Suppressor macrophage (primary cell): ENCODE measurements at places on chromosomes 5 and 9.
A peak's percentile ranks its signal among the peaks of the same experiment; 100 is the strongest.

DNA sequence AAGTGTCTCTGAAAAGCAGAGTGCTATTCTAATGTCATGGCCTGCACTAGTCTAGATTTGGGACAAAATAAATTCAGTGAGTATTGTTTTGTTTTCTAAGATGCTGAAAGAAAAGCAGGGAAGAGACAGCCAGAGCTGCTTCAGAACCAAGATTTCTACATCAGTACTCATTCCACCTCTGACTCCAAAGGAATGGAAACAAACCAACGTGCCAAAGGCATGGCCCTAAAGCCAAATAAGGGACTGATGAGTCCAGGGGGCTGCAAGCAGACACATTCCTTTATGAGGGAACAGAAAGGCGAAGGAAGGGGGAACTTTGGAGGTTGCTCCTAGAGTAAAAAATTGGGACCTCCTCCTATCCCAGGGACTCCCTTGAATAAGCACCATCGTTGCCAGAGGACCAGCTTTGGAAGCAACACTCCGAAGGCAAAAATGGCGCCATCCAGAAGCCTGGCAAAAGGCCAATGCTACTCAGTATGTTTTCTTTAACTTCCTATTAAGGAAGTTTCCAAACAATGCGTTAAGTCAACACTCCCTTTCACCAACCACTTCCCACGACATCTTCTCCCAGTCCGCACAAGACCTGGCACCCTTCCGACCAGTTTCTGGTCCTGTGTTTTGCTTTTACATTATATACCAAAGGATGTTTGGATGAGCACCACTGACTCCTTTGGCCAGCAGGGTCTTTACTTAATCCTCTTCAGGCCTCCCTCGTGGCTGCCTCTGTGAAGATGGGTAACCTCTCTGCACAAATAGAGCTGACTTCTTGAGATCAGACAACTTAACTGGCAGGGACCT lies 31.6 kb downstream of the ADAM19 start:
- peak; percentile 39 for DNase-seq

GRCh38 chr5:180193749-180194375 lies 15.1 kb downstream of the RASGEF1C start:
- no peak for DNase-seq

- no peak for DNase-seq
Measured at GRCh38 chr5:119726544-119726943, 97.2 kb downstream of the FAM170A start.

DNA sequence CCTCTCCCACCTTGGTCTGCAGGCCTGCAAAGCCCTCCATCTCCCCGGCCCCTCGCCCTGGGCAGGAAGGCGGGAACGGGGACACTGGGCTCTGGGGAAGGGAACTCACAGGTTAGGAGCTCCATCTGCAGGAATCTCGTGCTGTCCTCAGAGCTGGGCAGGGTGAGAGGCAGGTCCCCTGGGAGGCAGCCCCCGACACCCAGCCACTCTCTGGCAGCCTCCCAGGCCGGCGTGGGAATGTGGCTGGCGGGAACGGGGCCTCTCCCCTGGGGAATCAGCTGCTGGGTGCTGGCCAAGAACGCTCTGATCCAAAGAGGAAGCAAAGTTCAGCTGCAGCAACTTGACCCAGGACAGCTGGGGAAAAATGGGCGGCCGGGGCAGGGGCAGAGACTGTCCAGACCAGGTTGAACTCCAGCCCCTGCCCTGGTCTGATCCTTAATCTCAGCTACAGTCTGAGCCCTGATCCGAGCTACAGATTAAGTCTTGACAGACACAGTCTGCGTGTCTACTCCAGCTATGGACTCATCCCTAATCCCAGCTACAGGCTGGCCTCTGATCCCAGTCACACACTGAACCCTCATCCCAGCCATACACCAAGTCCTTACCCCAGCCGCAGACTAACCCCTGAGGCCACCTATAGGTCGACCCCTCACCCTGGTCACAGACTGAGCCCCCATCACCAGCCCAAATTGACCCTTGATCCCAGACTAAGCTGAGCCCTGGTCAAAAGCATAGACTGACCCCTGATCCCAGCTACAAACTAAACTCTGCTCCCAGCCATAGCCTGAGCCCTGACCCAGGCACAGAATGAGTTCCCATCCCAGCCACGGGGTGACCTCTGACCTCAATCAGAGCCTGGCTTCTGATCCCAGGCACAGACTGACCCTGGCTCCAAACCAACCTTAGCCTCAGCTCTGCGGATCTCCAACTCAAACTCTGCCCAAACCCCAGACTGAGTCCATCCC lies 37.3 kb upstream of the EGFL7 start:
- peak; percentile 84 for DNase-seq

- DNase-seq = no peak
Measured at GRCh38 chr5:93497096-93497495, 83.9 kb downstream of the NR2F1-AS1 start.

GRCh38 chr9:79687131-79687447 lies 115.3 kb downstream of the TLE4 start:
- peak; percentile 12 for DNase-seq

DNA sequence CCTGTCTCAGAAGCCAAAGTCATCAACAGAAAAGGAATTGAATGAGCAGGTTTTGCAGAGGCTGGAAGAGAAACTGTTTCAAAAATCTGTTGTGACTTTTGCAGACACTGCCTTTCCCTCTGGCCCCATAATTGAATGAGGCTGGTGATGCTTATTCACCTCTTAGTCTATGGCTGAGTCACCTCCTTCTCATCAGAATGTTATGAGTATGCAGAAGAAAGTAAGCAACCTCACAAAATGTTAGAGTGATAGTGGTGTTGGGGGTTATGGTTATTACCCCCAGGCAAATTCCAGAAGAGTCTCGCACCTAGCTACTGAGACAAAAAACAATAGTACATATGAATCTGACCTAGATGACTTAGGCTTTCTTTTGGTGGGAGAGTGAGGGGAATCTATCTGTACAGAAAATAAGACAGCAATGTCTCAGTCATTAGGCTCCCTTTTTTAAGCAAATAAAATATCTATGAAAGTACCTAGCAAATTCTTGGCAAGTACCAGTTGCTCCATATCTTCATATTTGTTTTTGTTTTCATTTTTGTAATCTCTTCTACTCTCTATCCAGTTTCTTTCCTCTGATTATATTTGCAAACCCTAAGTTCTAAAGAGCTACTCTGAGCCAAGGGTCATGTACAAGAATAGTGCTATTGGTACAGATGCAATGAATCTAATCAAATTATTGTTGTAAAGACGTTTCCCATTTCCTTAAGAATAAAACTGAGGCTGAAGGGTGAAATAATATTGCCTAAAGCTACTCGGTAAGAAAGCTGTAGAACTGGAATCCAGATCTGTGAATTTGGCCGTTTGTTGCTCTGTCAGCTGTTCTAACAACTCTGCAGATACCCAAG lies 498.1 kb upstream of the TNC start:
- no peak for DNase-seq

GRCh38 chr5:67303356-67303755 lies 106.8 kb upstream of the CD180 start:
- no peak for DNase-seq

DNA sequence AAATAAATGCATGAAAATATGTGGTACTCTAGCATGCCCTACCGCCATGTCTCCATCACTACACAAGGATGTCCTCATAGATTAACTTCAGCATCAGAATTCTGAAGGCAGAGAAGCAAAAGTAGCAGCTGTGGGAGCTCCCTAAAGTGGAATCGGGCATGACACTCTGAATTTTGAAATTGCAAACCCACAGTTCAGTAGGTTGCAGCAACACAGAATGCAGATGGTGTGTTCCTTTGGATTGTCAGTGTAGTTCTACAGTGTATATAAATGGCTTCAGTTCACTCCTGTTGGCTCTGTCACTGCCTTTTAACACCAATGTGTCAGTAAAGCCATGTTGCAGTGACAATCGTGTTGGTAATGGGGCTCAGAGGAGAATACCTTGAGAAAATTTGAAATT lies 973.6 kb upstream of the WWC1 start:
- no peak for DNase-seq

DNA sequence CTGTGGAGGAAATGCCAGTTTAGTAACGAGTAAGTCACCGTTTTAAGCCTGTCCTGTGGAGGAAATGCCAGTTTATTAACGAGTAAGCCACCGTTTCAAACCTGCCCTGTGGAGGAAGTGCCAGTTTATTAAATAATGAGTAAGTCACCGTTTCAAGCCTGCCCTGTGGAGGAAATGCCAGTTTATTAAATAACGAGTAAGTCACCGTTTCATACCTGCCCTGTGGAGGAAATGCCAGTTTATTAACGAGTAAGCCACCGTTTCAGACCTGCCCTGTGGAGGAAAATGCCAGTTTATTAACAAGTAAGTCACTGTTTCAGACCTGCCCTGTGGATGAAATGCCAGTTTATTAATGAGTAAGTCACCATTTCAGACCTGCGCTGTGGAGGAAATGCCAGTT lies 18.9 kb upstream of the PDCD6 start:
- DNase-seq = no peak

DNA sequence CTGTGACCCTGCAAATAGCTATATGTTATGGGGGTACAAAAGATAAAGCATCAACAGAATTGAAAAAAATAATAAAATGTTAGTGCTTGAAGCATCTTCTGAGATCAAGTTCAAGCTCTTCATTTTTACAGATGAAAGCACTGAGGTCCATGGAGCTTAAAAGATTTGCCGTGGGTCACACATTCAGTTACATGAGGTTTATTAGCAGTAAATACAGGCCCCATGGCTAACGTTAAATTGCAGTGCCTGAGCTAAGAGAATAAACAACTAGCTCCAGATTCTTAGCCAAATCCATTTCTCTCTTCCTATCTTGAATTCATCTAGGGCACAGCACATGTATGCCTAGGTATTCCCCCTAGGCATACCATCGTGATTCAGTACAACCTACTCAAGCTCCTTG lies 2052.7 kb upstream of the C9orf72 start:
- DNase-seq = no peak

DNA sequence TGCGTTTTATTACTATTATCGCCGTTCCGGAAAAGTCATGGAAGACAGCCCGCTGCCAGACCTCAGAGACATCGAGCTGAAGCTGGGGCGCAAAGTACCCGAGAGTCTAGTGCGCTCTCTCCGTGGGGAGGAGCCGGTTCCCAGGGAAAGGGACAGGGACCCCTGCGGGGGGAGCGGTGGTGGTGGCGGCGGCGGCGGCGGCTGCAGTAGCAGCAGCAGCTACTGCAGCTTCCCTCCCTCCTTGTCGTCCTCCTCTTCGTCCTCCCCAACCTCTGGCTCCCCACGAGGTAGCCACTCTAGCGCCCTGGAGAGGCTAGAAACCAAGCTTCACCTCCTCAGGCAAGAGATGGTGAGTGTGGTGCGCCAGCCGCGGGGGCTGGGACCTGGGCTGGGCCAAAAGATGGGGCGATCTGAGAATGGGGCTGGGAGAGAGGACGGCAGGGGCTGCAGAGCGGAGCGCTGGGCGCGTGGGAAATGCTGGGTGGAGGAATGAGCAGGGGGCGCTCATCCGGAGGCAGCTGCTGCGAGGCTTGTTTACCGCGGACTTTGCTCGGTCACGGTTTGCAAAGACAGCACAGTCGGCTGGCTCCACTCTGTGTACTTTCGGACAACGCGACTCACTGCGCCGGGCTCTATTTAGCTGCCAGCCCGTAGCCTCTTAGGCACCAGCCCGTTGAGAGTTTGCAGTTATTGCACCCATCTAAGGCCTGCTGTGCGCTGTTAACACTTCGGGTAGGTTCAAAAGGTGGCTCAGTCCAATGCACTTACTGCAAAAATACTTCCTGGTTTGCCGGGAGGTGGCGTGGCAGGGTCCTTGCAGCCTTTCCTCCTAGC lies 1.1 kb downstream of the LURAP1L start:
- peak; percentile 20 for DNase-seq

- no peak for DNase-seq
Measured at GRCh38 chr5:127076315-127077129, 3.2 kb upstream of the C5orf63 start.

DNA sequence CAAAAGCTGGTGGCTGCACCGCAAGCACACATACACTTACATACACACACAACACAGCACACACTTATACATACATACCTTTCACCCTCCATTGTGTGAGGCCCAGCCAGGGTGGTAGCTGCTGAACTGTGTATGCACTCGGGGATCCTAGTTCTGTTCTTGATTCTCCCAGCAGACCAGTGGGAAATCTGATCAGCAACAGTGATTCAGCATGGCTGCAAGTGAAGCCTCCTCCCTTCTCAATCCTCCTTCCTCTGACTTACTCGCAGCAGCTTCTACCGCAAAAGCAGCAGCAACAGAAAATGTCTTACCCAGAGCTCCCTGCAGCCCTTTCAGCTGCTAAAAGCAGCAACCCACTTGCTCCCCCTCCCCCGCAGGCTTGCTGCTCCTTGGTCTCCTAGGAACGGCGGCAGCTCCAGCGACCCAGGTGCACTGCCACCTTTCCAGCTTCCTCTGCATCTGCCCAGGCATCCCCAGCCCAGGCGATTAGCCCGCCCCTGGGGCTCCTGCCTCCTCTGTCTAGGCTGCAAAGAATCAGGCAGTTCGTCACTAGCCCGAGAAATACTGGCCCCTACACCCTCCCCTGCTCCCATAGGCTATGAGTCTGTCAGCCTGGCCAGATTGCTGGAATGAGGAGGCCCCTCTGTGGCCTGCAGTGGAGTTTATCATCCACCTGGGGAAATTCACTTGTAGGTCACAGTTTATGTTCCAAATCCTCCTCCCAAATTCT lies at the start of gene KLHL3:
Gene KLHL3, minus strand, starts transcription at position 535 of the 730 bp plus-strand sequence. Its CDS starts 443 bp downstream, at position 92.
- peak; percentile 42 for DNase-seq

GRCh38 chr5:143228597-143229293 lies 174.7 kb downstream of the NR3C1 start:
- DNase-seq = no peak

DNA sequence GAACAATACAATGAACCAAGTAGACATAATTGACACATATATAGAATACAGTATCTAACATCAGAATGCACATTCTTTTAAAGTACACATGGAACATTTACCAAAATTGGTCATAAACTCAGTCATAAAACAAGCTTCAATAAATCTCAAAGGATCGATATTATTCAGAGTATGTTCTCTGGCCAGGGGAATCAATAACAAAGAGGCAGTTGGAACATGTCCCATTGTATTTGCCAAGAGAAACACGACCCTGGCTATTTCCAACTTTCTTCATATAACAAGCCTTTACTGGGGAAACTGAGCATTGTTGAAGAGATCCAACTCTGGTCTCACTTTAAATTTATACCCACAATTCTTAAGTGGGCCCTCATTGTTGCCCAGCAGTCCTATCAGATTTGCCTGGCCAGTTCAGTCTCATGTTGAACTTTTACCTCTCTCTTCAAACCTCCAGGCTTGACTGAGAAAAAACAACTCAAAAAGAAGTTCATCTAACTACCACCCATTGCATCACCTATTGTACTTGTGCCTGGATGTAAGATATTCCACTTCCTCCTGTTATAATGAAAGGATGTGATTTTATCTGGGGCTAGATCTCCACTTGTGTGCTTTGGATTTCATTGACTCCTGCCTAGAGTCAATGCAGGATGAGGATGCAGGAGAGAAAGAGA lies 162.5 kb downstream of the HSPA4 start:
- DNase-seq = no peak

DNA sequence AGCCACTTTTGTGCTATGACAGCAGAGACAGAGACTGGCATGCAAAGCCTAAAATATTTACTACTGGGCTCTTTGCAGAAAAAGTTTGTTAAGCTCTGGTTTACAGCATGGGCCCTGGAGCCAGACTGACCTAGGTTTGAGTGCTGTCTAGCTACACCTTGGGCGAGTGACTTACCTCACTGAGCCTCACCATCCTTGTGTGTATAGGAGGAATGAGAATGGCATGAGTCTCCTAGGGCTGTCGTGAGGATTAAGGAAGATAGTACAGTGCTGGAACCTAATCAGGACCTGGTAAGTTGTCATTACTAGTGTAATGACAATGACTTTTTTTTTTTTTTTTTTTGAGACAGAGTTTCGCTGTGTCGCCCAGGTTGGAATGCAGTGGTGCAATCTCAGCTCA lies 65.2 kb downstream of the MSX2 start:
- no peak for DNase-seq
